ENCODE measurements at places on chromosomes 5 and 9.

- no peak for DNase-seq
These were observed 29.0 kb downstream of the ADAM19 start for GRCh38 chr5:157546456-157547100.

DNA sequence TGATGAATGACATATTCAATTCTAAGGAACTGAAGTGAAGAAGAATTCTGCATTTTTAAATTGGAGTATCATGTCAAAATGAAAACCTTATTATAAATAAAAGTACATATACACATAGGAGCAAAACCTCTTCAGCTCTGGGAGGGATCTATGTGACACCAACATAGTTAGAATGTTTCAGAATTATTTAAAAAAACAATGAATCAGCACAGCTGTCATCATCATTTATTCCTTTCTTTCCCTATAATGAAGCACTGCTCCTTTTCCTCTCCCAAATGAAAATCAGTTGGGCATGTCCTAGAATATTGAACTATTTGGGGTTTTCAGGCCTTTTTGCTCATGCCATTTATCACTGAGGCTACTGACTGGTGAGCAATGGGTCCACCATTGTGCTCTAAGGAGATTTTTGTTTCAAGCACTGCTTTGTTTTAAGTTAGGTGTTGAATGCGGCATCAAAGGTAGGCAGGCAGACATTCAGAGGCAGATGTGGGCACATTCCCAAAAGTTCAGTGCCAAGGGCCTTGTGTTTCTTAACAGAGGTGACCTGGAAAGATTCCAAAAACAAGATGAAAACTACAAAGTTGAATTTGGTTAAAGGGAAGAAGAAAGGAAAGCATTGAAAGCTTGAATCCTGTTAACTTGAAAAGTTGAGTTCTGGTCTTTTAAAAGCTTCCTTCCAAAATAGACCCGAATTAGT, 126.4 kb upstream of the ADAMTSL1 start:
- DNase-seq: no peak

GRCh38 chr5:61969755-61970154, 336.3 kb upstream of the KIF2A start:
- DNase-seq: no peak

GRCh38 chr5:2550509-2550908, 201.0 kb downstream of the IRX2 start:
- no peak for DNase-seq

- DNase-seq: no peak
These were observed 1.4 kb downstream of the SLC36A2 start for GRCh38 chr5:151345808-151346478.

All from epithelial cell of prostate (primary cell).